ENCODE measurements at places on chromosomes 5 and 9.

- peaks cover 59% of the 10 kb centered on the region for H3K27me3 ChIP-seq
- no peak for DNase-seq
- peak within 1 kb of the TSS; percentile 21 for H3K4me3 ChIP-seq
- peaks cover 20% of the 10 kb centered on the region for H3K4me1 ChIP-seq
These were observed at the start of gene ADGRD2 for GRCh38 chr9:124450241-124450924. Gene ADGRD2 (plus strand): TSS chr9:124450451. CDS start chr9:124451667, 1,216 bp downstream.

DNA sequence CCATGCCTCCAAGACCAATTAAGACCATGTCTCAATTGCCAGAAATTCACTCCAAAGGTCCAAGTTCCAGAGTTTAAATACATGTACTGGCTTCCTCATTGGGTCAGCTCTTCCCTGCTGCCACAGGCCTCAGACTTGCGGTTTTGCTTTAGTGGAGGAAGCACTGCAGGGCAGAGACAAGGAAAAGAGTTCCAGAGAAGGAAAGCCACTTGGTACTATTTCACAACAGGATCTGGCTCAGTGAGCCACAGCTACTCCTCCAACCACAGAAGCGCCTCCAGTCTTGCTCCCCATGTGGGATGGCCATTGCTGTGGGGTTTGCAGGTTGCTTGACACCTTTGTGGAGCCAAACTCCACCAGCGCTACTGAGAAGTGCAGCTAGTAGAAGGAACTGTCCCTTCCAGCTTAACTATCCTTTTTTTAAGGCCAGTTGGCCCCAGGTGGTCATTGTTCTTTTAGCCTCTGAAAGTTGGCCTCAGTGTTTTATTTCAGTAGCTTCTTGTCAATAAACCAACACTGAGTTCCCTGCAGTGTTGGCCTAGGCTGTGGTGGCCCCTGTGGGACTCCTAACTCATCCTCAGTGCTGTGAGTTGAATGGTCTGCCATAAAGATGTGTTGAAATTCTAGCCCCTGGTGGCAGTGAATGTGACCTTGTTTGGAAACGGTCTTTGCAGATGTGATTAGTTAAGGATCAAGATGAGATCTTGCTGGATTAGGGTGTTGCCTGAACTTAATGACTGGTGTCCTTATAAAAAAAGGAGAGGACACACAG lies 93.7 kb upstream of the DAP start:
- peaks cover 25% of the 10 kb centered on the region for H3K27me3 ChIP-seq
- no peak overlapping the region for H3K4me3 ChIP-seq
- H3K36me3 ChIP-seq = no peaks in the 10 kb centered on the region
- H3K27ac ChIP-seq = no peak overlapping the region
- DNase-seq = no peak
- peaks cover 18% of the 10 kb centered on the region for H3K4me1 ChIP-seq

DNA sequence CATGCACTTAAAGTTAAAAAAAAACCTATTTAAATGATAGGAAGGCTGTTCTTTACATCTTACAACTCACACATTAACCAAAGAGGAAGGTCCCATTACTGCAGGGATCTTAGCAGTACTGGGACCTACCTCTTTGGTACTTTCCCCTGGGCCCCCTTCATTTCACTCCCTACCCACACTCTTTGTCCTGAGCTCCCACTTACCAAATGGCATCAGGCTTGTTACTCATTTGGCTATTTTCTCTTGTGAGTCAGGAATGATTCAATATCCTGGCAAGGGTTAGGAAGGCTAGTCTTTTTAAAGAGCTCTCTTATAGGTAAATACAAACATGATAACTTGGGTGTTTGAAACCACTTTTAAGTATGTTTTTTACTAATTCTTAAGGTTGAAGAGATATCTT lies 117.4 kb upstream of the ELL2 start:
- no peak for DNase-seq
- no peaks in the 10 kb centered on the region for H3K27me3 ChIP-seq
- no peaks in the 10 kb centered on the region for H3K36me3 ChIP-seq
- no peak overlapping the region for H3K4me3 ChIP-seq

DNA sequence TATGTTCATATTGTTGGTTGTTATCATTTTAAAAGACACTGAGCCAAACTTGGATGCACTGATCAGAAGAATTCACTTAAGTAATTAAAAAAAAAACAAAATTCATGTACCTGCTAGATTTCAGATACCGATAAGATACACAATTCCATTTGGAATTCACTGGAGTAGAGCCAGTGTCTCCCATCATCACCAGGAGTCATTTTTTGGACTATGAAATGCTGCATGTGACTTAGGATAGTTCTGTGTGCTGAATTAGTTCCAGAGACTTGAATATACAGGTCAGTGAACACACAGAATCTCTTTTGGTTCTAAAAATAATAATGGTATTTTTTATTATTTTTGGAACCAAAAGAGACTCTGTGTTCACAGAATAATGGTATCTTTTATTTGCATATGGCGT lies 482.6 kb upstream of the PIK3R1 start:
- no peaks in the 10 kb centered on the region for H3K27me3 ChIP-seq
- H3K27ac ChIP-seq = no peak overlapping the region
- no peak overlapping the region for H3K4me3 ChIP-seq

DNA sequence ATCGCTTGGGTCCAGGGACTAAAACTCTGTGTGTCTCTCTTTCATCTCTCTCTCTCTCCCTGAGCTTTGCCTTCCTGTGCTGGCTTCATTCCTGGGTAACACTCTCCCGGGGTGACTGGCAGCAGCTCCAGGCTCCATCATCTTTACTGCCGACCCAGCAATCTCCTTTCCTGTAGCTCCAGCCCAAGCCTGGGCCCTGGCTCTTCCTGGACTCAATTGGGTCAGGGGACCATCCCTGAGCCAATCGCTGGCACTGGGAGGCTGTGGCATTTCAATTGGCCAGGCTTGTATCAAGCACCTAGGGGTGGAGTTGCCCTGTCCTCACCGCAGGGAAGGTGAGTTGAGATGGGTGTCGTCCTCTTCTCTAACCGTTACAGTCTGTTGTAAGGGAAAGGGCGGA lies 31.9 kb downstream of the FAM240B start:
- no peak overlapping the region for H3K27ac ChIP-seq
- peaks cover 12% of the 10 kb centered on the region for H3K4me1 ChIP-seq
- no peak for DNase-seq
- no peaks in the 10 kb centered on the region for H3K36me3 ChIP-seq
- peak overlapping the region; percentile 23 for H3K4me3 ChIP-seq

DNA sequence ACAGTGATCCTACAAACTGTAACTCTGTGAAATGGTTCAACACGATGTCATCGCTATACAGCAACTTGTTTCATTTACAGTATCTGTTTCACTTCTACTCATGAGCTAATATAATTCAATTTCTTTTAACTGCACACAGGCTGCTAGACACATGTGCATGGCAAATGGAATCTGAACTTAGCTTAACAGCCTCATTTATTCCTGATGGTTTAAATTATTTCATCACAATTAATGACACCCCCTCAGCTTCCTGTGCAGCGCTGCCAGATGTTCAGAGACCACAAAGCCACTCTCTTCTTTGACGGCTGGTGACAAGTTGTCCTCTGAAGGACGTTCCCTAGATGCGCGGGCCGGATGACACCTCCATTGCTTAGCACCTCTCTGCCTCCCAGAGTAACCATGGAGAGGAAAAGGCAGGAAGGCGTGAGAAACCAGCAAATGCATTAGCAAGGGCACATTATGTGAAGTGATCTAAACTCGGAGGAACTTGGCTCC lies 191.1 kb downstream of the BNC2 start:
- H3K4me3 ChIP-seq = no peak overlapping the region
- H3K27me3 ChIP-seq = no peaks in the 10 kb centered on the region
- DNase-seq = no peak
- H3K27ac ChIP-seq = no peak overlapping the region

GRCh38 chr9:76316069-76316468 lies 78.2 kb downstream of the RFK start:
- no peak overlapping the region for H3K4me3 ChIP-seq
- no peaks in the 10 kb centered on the region for H3K4me1 ChIP-seq
- no peak overlapping the region for H3K27ac ChIP-seq

DNA sequence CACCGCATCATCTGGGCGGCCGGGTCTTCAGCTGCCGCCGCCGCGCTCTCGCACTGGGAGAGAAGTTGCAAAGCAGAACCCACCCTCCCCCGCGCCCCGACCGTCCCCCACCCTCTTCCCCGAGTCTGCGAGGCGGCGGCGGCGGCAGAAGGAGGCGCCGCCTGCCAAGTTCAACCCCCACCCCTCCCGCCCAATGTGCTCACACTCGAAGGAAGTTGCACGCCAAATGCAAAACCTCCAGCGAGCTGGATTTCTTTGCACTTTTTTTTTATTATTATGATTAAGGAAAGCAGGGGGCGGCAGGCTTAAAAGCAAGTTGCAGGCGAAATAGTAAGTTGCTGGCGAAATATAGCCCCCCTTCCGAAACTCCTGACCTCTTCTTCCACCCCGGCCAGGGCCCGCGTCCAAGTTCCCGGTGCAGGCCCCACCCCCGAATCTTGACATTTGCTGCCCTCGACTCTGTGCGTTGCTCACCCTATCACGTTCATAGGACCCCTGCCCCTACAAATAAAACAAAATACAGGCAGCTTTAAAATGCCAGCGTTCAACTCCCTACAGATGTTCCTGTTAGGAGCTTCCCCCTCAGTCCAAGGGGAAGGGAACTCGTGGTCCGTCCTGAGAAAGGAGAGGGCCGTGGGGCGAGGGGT lies 1.1 kb upstream of the NR3C1 start:
- H3K4me3 ChIP-seq = peak overlapping the region; percentile 95
- peaks cover 31% of the 10 kb centered on the region for H3K4me1 ChIP-seq
- no peaks in the 10 kb centered on the region for H3K27me3 ChIP-seq
- H3K36me3 ChIP-seq = no peaks in the 10 kb centered on the region
- DNase-seq = peak; percentile 92

GRCh38 chr9:38006163-38006562 lies 62.9 kb downstream of the SHB start:
- no peak overlapping the region for H3K4me3 ChIP-seq
- H3K4me1 ChIP-seq = peaks cover 43% of the 10 kb centered on the region
- peak overlapping the region; percentile 49 for H3K27ac ChIP-seq

DNA sequence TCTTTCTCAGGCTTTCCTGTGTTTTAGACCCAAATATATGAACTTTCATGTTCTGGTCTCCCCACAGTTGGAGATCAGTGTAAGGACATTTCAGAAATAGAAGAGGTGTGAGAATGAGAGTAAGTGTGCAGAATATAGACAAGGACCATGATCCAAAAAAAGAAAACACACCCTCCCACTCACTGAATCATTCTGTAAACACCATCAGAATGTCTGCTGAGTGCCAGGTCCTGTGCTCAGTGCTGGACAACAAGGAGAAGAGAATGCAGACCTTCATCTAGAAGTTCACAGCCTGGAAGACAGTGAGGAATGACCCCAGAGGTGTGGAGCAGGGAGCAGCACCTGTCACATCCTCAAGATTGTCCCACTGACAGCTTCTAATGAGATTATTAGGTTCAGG lies 19.1 kb upstream of the SH3RF2 start:
- H3K27ac ChIP-seq = no peak overlapping the region
- H3K27me3 ChIP-seq = no peaks in the 10 kb centered on the region
- H3K36me3 ChIP-seq = no peaks in the 10 kb centered on the region
- no peak overlapping the region for H3K4me3 ChIP-seq
- H3K4me1 ChIP-seq = peaks cover 4% of the 10 kb centered on the region
- no peak for DNase-seq

DNA sequence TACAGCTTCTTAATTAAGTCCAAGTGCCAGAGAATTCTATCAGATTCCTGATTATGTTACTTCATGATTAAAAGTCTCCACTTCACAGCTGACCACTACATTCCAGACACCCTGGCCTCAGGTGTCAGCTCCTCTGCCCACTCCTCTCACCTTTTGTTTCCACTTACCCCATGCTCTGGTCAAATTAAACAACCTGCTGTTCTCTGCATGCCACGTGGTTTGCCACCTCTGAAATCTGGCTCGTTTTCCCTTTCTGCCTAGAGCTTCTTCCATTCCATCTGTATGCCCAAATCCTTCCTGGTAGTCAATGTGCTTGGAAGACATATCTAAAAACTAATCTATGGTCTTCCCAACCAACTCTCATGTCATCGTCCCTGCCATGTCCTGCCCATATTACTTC lies 158.6 kb downstream of the ICE1 start:
- H3K4me1 ChIP-seq = no peaks in the 10 kb centered on the region
- H3K36me3 ChIP-seq = no peaks in the 10 kb centered on the region
- no peak overlapping the region for H3K4me3 ChIP-seq
- DNase-seq = no peak
- H3K27ac ChIP-seq = no peak overlapping the region
